SHP77 (cell line): ENCODE measurements at places on chromosomes 3 and 15.

DNA sequence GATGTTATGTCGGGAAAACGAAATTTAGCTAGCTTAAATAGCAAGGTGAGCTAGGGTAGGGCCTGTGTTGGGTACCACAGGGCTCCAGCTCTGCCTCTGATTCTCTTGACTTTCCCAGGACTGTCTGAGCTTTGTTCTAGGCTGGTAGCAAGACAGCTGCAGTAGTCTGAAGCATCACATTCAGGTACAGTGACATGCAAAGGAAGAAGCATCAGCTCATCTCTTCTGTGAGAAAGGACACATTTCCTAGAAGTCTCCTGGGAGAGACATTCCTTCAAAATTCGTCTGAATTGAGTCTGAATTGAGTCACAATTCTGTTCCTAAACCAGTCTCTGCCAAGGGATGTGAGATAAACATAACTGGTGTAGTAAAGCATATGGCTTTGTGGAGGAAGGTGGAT lies 8.5 kb upstream of the UBXN7 start:
- DNase-seq, result no peak

DNA sequence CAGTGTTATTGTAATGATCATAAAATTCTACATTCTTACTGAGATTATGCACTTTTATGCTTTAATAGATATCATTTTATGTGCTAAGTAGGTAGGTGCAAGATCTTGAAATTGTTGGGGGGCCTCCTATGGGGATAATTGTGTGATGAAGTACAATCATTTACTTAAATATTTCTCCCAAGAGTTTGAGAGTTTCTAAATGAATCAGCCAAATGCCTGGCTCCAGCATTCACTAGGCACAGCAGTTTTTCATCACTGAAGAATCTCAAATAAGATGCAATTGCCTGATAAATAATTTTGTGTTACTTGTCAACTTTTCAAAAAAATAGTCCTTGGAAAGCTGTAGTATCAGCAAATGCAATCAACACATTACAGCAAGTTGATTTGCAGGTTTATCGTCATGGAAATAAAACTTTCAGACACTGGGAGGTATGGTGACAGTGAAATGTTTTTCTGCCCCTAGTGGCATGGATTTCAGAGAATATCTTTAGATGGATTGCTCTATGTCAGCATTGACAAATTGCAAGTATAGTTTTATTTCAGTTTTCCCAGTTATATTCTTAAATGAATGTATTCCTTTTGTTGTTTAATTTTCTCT lies 167.1 kb downstream of the NEK11 start:
- DNase-seq, result no peak

GRCh38 chr3:152205097-152205593 lies 63.6 kb upstream of the MBNL1 start:
- no peak for DNase-seq

DNA sequence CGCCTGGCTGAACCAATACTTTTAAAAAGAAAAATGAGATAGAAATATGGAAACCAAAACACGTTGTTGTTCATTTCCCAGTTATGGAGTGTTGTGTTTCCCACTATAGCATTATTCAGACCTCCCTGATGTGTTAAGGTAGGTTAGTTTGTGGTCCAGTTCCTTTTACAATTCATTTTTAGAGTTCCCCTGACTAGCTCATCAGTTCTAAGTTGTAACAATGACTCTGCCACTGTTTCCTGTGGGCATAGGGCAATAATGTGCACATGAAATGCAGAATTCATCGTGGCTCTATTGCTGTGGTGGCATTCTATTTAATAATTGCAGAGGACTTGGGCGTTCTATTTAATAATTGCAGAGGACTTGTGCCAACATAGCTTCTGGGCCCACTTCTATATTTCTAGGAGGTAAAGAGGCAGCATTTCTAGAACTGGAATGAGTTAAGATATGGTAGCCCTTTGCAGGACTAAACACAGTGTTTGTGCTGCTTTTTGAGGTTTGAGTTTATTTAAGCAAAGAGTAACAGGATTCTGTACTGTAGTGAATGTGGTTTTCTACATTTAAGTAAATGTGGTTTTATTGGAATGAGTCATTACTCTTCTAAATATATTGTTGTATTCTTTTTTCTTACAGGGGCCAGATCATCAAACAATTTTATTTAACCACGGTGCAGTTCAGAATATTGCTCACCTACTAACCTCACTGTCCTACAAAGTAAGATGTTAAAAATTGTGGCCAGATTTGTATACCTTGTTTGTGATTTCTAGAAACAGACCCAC lies 47.5 kb downstream of the ARMC8 start:
- no peak for DNase-seq

- DNase-seq, result no peak
Observed at GRCh38 chr3:120144267-120144666, 50.0 kb upstream of the GSK3B start.

- DNase-seq, result no peak
Observed at GRCh38 chr3:1611824-1612223, 486.8 kb upstream of the CNTN4 start.

- no peak for DNase-seq
Observed at GRCh38 chr15:81030301-81030750, 29.6 kb downstream of the TLNRD1 start.

GRCh38 chr3:192514081-192514753 lies 213.1 kb downstream of the FGF12 start:
- DNase-seq, result peak; percentile 59

DNA sequence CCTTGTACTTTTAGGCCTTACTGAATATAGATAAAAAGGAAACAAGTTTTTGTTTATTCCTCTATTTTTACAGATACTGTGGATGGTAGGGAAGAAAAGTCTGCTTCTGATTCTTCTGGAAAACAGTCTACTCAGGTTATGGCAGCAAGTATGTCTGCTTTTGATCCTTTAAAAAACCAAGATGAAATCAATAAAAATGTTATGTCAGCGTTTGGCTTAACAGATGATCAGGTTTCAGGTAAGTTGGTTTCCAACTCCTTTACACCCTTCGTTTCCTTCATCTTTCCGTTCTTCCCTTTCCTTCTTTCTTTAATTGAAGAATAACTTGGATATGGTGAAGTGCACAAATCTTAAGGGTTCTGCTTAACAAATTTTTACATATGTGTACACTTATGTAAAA lies 23.1 kb downstream of the TFG start:
- no peak for DNase-seq

DNA sequence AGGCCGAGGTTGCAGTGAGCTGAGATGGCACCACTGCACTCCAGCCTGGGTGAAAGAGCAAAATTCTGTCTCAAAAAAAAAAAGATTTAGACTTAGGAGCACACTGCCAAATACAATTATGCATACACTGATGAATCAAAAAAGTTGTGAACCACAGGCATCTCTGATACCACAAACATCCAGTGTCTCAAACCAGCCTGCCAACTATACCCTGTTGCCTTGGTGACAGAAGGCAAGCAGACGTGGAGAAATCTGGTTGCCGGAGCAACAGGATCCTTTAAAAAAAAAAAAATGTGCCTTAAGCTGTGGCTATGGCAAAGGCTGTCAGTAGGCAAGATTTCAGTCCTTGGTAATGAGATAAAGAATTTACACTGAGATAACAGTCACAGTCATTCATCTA lies 202.3 kb downstream of the NEK10 start:
- no peak for DNase-seq

DNA sequence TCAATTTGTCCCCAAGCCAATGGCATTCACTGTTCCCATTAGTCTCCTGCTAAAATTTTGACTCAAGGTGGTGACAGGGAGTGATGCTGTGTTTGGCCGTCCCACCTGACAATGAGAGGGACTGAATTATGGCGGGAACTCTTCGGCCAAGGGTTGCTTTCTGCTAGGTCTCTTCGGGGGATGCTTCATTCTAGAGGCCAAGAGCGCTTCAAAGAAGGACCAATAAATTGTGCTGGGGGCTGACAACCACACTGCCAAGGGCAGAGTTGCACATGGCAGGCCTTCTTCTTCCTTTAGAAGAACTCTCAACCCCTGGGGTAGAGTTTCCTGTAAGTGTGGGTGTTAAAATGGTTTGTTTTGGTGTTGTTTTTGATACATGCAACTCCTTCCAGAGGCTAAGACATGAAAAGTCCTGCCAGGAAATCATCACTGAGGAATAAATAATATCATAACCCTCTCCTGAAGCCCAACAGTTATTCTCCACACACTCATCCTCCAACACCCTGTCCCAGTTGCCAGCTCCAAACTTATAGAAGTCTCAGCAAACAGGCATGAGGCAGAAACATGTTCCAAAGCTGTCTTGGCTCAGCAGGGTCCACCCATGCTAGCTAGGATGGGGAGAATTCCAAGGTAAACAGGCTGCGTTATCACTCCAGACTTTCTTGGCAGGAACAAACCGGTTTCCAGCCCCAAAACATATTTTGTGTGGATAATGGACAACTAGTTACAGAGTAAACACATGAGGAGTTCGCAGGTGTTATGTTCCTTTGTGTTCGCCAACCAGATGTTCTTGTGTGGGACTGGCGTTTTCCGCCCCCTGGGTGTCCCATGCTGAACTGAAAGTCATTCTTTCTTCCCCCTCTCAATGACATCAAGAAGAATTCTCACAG lies 396.7 kb upstream of the RGMA start:
- no peak for DNase-seq

GRCh38 chr3:45994419-45995235 lies 997 bp downstream of the FYCO1 start:
- DNase-seq, result peak; percentile 1

- DNase-seq, result no peak
Observed at GRCh38 chr3:112231727-112232126, 62.3 kb downstream of the SLC9C1 start.

DNA sequence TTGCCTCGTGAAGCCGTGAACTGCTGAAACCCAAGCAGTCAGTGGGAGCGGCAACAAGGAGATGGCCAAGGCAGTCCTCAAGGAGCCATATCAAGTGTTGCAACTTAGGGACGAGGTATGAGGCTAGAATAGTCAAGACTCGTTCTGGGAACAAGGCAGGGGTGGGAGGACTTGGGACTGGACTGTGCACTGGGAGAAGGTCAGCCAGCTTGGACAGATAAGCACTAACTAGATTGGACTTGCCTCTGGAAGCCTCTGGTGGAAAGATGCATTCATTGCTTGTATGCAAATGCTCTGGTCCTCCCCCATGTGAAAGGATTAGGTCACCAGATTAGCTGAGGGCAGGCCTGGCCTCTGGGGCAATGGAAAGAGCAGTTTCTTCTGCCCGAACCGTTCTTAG lies 123.3 kb upstream of the CTNNB1 start:
- no peak for DNase-seq

- DNase-seq, result no peak
Observed at GRCh38 chr3:186915806-186916796, 14.2 kb upstream of the ST6GAL1 start.

- no peak for DNase-seq
Observed at GRCh38 chr3:44337248-44337785, 1.2 kb upstream of the TCAIM start.

DNA sequence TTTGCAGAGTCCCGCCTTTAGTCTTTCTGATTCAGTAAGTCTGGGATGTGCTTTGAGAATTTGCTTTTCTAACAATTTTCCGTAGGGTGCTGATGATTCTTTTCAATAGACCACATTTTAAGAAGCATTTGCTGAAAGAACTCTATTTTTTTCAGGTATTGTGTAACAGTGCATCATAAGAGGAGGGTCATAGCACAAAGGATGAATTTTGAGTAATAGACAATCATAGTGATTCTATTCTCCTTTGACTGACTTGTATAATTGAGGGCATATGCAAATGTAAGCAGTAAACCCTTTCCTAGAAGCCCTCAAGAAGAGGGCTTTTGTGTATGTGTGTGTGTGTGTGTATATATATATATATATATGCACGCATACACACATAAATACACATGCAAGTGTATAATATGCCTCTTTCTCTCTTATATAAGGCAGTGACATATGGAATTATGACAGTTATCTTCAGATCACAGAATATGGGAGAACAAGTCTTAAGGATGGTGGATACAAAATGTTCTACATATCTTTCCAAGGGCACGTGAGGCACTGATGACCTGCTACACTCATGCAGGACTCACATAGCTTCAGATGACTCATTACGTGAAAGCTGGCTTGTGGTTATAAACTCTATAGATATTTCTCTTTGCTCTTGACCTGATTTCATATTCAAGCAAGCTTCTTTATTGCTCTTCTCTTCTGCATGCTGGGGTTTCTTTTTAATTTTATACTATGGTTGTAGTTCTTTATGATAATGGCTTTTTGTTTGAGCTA lies 6.5 kb upstream of the PLSCR1 start:
- no peak for DNase-seq

- DNase-seq, result no peak
Observed at GRCh38 chr3:4826237-4827100, 152.8 kb upstream of the BHLHE40 start.

GRCh38 chr3:170196833-170197232 lies 15.3 kb upstream of the PHC3 start:
- DNase-seq, result no peak

DNA sequence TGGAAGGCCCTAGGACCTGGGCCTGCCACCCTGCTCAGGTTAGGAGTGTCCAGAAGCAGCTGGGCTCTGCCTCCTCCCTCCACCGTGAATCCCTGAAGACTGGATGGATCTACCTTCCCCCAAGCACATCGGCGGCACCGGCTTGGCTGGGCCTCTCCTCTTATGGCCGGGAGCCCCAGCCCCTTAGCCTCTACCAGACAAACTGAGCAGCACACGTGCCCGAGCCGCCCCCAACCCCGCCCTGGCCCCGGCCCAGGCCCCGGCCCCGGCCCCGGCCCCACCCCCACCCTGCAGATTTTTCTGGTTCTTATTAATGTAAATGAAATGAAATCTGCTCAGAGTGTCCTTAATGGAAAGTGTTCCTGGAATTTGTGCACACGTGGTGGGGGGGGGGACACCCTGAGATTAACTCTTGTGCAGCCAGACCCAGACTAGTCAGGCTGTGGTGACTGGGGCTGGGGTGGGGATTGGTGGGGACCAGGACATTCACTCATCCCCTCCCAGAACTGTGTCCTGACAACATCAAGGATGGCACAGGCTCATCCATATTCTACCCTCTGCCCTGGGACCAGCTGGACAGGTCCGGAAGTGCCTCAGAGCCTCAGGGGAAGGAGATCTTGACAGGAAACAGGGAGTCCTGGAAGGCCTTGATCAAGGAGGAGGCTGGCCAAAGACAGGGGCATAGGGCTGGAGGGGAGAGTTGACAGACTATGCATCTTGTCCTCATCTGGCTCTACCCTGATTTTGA lies 30.9 kb upstream of the SEMA3F start:
- no peak for DNase-seq

DNA sequence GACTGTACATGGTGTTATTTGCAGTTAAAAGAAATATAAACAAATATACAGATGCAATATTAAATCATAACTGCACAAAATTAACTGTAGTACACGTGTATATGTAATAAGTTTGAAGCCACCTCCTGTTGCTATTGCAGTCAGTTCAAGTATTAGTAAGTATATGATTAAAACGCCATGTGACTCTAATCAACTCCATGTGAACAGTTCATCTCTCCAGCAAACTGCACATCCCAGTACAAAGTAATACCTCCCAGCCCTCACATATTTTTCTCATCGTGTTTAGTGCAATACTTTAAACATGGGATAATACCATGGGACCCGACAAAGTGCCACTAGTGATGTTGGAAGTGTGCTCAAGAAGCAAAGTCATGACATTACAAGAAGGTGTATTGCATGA lies 34.6 kb downstream of the PDCD10 start:
- no peak for DNase-seq

DNA sequence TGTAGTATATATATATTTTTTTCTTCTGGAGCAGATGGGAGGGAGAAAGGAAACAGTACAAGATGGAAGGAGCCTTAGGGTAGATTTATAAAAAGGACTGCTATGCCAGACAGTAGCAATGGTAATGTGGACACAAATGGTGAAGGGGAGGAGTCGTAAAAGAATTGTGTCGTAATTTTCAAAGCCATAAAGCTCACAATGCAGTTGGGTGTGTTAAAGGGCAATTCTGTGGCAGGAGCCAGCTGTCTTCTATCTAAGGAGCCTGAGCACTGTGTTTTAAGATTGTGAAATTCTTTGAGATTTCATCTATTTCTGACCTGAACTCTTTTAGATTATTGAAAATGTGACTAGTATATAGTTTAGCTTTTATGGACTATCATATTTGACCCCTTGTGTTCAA lies 58.9 kb downstream of the CNOT10 start:
- DNase-seq, result no peak
